ENCODE measurements at places on chromosomes 12 and 14. TPM values are rescaled to one million over a fixed set of nuclear protein-coding genes. Genes with fewer than 3 reads are reported as not detected.
A peak's percentile ranks its signal among the peaks of the same experiment; 100 is the strongest.

Gene PMEL
- not detected for polyA plus RNA-seq

Gene NRXN3
- not detected for polyA plus RNA-seq

Gene TSPAN19
- not detected for polyA plus RNA-seq

Gene C3AR1
- 10.6 TPM for polyA plus RNA-seq

Gene RNF212B
- not detected for polyA plus RNA-seq

Gene SYNDIG1L
- not detected for polyA plus RNA-seq

Gene GNB3
- not detected for polyA plus RNA-seq

- DNase-seq: no peak
These were observed 36.8 kb downstream of the SARNP start for GRCh38 chr12:55780685-55781084.

- DNase-seq: peak; percentile 23
These were observed at the start of gene BCL2L14 for GRCh38 chr12:12070674-12071656. TSS of gene BCL2L14 (plus strand) at chr12:12070939. CDS start at chr12:12079306, 8,367 bp downstream.

- no peak for DNase-seq
These were observed 8.4 kb downstream of the ASIC1 start for GRCh38 chr12:50065726-50066310.

DNA sequence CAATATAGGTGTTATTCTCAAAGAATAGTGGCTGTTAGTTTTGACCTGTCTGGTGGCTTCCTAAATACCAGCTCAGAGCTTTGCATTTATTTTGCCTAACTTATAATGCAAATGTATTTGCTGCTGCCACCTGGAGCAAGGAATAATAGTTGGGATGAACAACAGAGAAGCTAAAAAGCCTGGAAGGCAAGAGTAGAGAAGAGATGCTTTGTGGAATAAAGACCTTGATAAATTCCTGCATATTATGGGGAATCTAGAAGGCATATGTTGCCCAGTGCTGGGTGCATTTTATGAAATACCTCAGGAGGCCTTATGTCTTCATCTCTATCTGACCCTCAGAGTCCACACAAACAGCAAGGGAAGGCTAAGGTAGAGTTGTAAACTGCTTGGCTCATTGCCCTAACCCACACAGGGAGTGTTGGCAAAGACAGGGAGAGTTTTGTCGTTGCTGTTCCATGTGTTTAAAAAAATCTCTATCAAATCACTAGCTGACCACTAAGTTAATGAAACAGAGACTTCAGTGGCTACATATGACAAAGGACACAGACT is 53.7 kb upstream of the SCAF11 start:
- DNase-seq: no peak

GRCh38 chr14:90677484-90678050 is 138.7 kb downstream of the TTC7B start:
- DNase-seq: no peak

GRCh38 chr12:109009766-109010165 is 11.1 kb downstream of the SVOP start:
- no peak for DNase-seq

DNA sequence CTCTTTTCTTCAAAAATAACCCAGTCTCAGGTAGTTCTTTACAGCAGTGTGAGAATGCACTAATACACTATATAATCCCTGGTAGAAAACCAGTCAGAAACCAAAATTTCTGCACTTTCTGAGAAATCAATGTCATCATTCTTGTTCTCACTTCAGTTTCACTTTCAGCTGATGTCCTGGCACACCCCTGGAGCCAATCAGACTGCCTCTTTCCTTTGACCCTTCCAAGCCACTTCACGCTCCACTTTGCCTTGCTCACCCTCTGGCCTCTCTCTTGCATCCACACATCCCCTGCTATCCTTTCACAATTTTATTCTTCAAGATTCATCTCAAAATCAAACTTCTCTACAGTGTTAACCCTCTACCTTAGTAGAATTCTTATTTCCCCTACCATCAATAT is 181.1 kb downstream of the ASCL1 start:
- DNase-seq: no peak

- no peak for DNase-seq
These were observed 5.2 kb downstream of the MDM2 start for GRCh38 chr12:68813242-68813593.

DNA sequence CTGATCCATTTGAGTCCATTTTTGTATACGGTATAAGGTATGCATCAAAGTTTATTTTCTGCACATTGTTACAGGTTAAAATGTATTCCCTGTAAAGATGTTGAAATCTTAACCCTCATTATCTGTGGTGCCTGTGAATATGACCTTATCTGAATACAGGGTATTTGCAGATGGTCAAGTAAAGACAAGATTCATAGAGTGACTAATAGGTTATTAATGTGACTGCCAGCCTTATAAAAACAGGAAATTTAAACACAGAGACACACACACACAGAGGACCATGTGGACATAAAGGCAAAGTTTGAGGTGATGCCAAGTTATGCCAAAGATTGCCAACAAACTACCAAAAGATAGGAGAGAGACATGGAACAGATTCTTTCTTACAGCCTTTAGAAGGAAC is 347.2 kb upstream of the DCN start:
- DNase-seq: no peak

DNA sequence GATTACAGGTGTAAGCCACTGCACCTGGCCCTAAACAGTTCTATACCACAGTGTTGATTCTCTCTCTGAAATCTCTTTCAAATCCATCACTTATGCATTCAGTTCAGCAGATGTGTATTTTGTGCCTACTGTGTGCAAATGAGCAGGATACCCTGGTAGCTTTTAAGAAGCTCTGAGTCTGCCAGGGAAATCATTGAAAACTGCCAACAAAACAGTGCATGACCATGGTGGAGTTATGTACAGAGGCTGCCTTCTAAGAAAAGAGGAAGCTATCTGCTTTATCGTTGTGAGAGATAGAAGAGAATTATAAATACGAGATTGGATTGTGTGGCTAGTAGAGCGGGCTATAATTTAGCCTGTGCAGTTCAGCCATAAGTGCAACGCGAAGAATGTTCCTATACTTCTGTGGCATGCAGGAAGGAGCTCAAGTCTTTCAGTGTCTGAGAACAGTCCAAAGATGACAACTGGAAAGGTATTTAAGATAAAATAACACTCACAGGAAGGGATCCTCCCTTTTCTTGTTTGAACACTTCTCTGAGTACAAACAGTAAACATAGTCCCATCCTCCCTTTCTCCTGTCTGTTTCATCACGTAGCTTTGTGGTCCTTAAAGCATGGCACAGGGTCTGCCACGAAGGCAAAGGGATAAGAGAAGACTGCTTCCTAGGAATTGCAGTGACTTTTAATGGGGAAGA is 4.3 kb downstream of the DIP2B start:
- no peak for DNase-seq

DNA sequence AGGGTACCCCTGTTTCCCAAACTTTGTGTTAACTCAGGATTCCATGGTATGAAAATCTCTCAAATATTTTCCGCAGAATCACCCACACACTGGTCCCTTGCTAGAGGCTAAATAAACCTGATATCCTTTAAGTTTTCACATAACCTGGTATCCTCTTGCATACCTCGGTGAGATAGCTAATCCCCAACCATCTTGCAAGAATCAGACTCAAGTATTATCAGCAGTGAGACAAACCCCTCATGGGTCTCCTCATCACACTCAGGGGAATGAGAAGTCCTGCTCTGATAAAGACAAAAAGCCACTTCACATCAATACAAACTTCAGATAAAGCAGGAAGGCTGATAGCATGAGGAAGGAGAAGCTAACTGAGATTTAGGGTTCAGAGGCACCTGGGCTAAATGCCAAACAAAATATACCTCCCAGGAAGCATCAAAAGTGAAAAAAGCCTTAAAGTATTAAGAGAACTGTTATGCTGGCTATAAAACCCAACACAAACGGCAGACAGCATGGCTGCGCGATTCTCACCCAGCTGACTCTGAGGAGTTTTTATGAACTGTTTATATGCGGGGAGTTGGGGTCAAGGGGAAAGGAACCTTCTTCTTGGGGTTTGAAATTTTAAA is 96.5 kb downstream of the FOXN3 start:
- DNase-seq: no peak

- DNase-seq: no peak
These were observed 27.5 kb upstream of the RMST start for GRCh38 chr12:97435153-97435552.

GRCh38 chr14:86619726-86620125 is 1089.8 kb downstream of the FLRT2 start:
- DNase-seq: no peak

DNA sequence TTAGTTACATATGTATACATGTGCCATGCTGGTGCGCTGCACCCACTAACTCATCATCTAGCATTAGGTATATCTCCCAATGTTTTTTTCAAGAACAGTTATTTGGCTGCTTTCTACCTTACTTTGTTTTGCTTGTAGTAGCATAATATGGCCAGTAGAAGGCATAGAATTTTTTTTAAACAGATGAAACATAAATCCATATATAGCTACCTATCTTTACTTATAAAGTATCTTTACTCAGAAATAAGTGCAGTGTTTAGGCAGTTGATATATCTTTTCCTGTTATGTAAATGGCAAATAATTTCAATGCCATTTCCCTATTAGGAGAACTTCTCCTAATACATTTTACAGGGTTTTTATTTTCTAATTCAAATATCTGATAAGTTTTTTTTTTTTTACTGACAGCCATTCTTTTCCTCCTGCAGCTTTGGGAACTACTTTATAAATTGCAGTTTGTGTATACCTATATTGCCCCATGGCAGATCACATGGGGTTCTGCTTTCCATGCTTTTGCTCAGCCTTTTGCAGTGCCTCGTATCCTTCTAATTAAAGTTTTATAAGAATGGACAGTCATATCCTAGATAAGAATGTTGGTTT is 143.1 kb downstream of the PCNX1 start:
- no peak for DNase-seq

DNA sequence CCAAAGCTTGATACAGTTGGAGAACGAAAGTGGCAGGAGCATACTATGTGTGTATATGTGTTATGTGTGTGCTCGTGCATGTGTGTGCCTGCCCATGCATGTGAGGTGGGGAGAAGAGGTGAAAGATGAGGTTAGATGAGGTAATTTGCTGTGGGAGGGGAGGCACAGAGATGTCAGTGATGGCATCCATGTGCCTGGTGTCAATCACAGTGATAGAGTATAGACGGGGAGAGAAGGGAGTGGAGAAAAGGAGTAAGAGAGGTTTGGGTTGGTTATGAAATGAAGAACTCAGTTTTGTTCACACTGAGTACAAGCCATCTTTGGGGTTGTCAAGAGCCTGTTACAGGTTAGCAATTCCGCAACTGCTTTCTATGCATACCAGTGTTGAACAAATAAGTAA is 14.6 kb upstream of the NYNRIN start:
- DNase-seq: no peak

DNA sequence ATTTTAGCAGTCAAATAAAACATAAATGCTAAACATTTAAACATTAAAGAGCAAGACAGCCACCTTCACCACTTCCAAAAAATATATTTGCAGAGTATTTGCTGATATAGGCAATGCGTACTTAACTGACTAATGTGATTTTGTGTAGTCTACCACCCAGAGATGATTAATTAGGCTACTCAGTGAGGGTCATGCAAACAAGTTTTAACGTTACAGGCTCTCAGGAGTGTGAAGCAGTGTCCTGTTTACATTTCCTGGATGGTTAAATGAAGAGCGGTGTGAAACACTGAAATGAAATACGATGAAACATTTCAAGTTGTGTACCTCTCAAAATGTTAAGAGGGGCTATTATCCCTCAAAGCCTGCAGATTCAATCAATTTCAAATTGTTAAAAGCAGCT is 165.8 kb upstream of the LRIG3 start:
- DNase-seq: no peak

DNA sequence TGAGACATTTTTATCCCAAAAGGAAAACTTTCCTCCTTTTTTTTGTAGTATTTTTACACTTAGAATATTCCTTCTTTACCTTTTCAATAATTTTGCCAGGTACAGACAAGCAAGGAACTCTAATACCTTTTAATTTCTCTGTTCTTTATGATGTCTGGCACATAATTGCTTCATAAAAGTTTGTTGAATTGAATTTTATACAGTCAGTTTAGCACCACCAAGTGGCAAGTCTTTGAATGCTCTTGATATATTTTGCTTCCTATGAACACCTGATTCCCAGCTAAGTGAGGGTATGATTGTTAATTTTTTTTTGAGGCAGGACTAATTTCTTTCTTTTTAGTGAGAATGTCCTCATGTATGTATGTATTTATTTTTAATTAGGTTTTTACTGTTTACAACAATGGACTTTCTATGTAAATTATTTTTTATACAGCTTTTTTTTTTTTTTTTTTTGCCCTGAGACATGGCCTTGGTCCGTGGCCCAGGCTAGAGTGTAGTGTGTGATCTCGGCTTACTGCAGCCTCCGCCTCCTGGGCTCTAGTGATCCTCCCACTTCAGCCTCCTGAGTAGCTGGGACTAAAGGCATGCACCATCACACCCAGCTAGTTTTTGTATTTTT is 6.9 kb downstream of the TBC1D15 start:
- peak; percentile 45 for DNase-seq

GRCh38 chr14:98210045-98210672 is 1061.8 kb downstream of the BCL11B start:
- DNase-seq: peak; percentile 36

DNA sequence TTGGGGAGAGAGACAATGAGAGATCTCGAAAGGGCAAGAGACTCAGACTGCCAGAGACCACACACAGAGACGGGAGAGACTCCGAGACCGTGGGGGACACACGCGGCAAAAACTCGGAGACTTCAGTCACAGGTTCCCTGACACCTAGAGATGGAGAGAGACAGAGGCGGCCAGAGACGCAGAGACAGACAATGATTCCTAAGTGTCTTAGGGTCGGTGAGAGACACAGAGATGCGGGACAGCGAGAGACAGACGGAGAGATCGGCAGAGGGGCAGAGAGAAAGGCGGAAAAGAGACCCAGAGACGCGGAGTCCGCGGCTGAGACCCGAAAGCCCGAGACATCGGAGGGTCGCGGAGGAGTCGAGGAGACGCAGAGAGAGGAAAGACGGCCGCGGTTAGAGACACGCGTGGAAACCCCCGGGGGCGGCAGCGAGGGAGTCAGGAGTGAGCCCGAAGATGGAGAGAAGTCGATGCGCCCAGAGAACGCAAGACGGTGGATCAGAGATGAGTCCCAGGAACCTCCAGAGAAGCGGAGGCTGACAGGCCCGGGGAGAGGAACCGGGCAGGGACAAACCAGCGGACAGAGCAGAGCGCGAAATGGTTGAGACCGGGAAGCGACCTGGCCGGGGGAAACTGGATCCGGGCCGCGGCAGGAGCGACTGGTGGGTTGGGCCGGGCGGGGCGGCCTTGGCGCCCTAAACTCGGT is 7.8 kb downstream of the LHX5 start:
- DNase-seq: no peak

GRCh38 chr14:49960453-49960852 is 67.6 kb downstream of the ARF6 start:
- DNase-seq: no peak

DNA sequence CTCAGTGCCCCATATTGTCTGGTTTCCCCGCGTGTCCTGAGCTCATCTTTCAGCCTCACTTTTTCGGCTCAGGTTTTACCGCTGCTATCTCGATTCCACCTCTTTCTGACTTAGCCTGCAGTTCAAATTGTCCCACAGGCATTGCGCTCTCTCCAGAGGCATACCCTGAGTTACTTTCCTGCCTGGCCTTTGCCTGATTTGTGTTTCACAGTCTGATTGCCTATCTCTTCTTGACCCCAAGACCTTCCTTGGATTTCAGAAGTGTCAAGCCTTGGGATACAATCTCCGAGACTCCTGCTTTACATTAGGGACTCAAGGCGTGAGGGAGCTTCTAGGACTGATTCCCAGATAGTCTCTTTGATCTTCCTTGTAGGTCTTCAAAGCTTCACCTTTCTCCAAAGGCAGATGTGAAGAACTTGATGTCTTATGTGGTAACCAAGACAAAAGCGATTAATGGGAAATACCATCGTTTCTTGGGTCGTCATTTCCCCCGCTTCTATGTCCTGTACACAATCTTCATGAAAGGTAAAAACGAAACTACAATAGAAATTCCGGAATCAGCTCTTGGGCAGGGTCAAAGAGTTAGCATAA is 629 bp downstream of the LETMD1 start:
- peak; percentile 54 for DNase-seq

- DNase-seq: no peak
These were observed 48.7 kb downstream of the RAB35 start for GRCh38 chr12:120067901-120068300.
